Epithelial cell of prostate (primary cell): ENCODE measurements at places on chromosomes 7 and 10.
A peak's percentile ranks its signal among the peaks of the same experiment; 100 is the strongest.

DNA sequence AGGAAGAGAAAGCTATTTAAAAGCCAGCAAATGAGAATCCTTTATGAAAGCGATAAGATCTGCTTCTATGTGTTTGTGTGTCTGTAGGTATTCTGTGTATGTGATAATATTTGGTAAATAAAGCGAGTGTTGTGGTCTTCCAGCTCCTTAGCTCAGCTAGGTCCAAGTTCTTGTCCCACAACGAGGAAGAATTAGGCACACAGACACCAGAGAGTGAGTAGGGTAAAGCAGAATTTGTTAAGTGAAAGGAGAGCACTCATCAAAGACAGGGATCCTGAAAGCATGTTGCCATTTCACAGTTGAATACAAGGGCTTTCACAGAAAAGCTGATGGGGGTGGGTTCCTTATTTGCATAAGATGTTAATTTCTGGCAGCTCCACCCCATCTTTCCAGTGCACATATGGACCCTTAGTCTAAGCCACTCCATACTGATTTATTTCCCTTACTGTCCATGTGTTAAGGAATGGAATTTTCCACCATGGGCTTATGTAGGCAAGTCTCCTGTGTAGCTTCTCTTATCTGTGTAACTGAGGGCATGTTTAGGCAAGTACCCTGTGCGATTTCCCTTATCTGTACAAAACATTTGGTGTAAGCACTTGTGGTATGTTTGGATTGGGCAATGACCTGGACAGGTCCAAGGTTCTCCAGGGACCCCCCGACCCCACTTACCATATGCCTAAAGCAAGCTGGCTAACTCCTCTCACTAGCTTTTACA, 165.9 kb upstream of the VIPR2 start:
- DNase-seq, result no peak

DNA sequence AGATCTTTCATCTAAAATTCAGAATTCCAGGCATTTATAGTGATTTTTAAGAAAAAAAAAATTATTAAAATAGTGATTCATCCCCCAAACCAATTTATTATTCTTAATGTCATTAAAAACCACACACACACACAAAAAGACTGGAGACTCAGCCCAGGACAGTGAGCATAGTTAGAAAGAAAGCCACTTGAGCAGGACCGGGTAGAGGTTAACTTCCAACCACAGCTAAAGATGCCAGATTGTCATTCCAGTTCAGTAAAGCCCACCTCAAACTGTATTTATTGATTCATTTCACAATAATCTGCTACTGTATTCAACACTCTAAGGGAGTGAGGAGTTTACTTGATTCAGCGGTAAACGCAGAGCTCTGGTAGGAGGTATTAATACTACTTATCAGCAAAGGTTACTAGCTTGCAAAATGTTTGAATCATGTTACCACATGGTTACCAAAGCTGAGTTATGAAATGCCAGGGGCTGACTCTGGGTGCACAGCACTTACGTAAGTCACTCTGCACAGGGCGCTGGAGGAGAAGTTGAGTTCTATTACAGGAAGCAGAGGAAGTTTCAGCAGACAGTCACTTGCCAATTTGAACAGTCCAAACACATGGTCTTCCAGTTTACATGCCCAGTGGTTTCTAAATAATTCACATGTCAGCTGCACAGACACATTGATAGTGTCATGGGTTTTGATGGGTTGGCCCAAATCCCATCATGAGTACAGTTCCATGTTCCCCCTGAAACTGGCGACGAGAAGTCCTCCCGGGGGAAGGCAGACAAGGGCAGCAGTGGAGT, 64.6 kb downstream of the KLF6 start:
- DNase-seq, result peak; percentile 61

DNA sequence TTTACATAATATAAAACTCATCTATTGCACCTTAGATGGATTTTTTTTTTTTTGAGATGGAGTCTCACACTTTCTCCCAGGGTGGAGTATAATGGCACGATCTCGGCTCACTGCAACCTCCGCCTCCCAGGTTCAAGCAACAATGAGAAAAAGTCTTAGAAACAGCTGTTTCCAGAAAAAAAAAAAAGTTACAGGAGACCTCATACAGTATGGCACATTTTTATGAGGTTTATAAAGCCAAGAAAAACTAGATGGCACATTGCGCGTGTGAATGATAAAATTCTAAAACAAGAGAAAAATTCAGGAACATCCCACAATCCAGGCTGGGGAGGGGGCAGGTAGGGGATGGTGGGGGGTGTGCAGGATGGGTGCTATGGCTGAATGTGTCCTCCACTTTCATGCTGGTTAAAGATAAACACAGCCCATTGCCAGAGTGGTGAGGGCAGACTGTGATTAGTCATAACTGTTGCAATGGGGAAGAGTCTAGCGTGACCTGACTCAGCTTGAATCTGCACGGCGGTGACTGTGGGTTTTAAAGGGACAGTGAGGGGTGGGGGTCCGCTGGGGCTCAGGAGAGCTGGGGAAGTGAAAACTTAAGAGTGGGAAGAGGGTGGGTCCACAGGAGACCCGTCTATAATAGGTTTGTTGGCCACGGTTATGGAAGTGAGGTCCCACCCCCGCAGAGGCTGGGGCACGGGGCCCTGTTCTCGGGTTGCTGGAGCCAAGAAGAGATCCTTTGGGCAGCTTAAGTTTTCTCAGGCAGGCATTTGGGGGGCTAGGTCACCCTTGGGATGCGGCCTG, 11.9 kb upstream of the LRRC27 start:
- DNase-seq, result peak; percentile 41

DNA sequence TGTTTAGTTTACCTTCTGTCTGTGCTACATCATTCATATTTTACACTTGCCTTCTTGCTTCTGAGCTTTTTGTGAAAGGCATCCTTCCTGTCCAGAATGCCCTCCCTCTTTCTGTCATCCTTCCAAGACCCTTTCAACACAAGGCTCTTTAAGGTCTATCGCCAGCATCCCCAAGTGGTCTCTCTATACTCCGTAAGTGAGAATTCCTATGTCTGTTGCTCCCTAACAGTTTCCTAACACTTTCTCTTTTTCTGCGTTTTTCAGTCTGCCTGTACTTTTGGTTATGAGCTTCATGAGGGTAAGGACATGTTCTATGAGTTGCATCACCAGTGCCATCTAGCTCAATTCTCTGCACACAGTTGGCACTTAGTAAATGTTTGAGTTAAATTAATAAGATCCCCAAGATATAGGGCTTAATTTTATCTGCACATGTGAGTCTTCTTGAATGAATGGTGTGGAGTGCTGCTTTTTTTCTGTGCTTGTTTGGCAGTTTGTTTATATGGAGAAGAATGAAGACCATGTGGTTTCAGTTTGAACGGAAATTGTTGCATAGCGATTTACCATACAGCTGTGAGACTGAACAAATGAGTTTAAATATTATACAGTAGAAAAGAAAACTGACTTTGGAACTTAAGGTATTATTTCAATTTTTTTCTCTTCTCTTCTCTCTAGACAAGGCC, 29.4 kb downstream of the RABGEF1 start:
- no peak for DNase-seq

DNA sequence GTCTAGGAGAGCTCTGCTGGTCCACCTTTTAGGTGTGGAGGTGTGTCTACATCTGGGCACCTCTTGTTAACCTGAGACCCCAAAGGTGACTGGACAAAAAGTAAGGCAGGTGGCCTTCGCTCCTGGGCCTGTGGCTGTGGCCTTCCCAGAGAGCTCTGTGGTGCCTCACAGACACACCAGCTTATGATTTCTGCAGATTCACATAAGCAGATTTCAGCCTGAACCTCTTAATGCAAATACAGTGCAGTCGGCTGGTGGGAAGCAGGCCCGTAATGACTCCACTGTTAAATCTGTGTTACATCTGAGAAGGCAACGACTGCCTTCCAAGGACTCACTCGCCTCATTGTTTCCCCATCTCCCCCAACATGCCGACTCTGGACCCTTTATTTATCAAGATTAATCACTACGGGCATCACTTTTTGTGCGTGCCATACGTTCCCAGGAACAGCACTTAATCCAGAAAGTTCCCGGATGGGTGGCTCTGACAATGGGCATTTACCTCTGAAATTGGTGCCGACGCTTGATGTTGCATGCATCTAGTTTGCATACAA, 119.8 kb downstream of the EBF3 start:
- DNase-seq, result no peak

DNA sequence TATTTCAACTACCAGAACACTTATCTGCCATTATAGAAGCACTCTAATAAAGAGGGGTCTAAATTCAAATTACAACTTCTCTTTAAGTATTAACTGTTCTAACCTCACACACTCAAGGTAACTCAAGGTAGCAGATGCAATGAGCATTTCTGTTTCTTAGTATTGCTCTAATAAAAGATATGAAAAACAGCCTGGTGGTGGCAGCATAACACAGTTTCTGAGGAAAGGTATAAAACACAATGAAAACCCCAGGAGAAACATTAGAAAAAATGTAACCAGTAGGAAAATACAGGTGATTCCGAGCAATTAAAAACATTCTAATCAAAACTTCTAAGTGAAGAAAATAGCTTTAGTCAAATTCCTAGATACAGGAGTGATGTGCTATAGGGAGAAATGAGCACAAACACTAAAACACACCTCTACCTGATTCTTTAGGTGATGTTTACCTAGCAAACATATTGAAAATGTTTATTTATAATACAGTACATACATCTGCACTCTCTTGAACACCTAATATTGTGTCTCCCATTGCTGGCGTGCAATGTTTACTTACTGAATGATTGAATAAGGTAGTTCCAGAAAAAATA, 3.5 kb downstream of the MKRN1 start:
- no peak for DNase-seq

GRCh38 chr7:101465576-101466196, 103.0 kb downstream of the COL26A1 start:
- DNase-seq, result no peak

DNA sequence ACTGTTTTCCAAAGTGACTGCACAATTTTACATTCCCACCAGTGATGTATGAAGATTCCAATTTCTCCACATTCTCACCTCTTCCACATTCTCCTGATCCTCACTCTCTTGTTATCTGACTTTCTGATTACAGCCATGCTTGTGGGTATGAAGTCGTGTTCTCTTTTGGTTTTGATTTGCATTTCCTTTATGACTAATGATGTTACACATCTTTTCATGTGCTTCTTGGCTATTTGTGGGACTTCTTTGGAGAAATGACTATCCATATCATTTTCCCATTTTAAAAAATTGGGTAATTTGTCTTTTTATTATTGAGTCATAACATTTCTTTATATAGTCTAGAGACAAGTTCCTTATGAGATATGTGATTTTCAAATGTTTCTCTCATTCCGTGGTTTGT, 10.5 kb upstream of the GIMAP8 start:
- DNase-seq, result no peak

- no peak for DNase-seq
Observed at GRCh38 chr7:24665564-24666294, 91.5 kb downstream of the GSDME start.

GRCh38 chr10:44897049-44897448, 14.1 kb upstream of the TMEM72 start:
- no peak for DNase-seq
